Activated CD4-positive, alpha-beta memory T cell treated with anti-CD3 and anti-CD28 coated beads for 36 hours (primary cell): ENCODE measurements at places on chromosomes 11 and 22. TPM values are rescaled to one million over a fixed set of nuclear protein-coding genes. Genes with fewer than 3 reads are reported as not detected.
A peak's percentile ranks its signal among the peaks of the same experiment; 100 is the strongest.

GRCh38 chr11:47378836-47379170 lies 456 bp upstream of the SPI1 start:
- H3K4me1 ChIP-seq = peaks cover 9% of the 10 kb centered on the region
- H3K27ac ChIP-seq = no peak overlapping the region
- H3K36me3 ChIP-seq = no peaks in the 10 kb centered on the region
- DNase-seq = no peak
- H3K27me3 ChIP-seq = no peaks in the 10 kb centered on the region

The C11orf42 gene
- not detected for total RNA-seq

The POU2F3 gene
- not detected for total RNA-seq

DNA sequence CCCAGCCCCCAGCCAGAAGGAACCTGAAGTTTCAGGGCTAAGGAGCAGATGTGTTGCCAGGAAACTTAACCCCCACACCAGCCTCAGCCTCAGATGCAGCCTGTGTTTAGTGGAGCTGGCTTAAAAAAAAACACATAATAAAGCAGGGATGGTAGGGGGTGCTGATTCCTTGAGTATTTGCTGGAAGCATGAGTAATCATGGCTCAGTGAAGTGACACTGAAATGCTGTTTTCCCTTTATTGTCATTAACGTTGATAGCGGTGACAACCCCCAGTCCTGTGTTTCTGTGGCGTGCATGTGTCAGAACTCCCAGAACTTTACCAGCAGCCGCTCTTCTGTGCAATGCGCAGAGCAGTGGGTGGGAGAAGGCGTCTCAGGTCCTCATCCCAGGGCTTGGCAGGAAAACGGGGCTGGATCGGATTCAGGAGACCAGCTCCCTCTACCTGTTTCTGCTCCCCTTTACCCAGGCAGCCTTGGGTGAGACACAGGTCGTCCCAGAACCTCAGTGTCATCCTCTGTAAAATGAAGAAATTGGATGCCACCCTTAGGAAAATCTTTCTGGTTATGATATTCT lies 1282.1 kb downstream of the TBC1D22A start:
- no peaks in the 10 kb centered on the region for H3K4me1 ChIP-seq
- H3K27ac ChIP-seq = no peak overlapping the region
- peaks cover 19% of the 10 kb centered on the region for H3K27me3 ChIP-seq
- no peak overlapping the region for H3K4me3 ChIP-seq
- no peak for DNase-seq
- H3K36me3 ChIP-seq = no peaks in the 10 kb centered on the region

- H3K27me3 ChIP-seq = no peaks in the 10 kb centered on the region
- DNase-seq = peak; percentile 36
- H3K27ac ChIP-seq = no peak overlapping the region
Observed at GRCh38 chr22:39128508-39128907, 24.0 kb downstream of the CBX7 start.

DNA sequence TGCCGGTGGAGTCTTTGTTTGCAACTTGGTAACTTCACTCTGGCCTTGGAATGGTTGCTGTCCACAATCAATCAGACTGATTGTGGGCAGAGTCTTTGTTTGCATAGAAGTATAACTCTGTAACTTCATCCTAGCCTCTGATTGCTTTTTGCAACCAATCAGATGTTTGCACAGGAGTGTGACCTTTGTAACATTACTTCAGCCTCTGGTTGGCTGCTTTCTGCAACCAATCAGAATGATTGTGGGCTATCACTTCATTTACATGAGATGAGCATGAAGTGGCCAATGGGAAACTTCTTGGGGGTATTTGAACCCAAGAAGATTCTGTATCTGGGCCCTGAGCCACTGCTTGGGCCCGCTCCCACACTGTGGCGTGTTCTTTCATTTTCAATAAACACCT lies 79.6 kb upstream of the CLDN5 start:
- H3K36me3 ChIP-seq = no peaks in the 10 kb centered on the region
- peaks cover 45% of the 10 kb centered on the region for H3K4me1 ChIP-seq
- DNase-seq = no peak
- no peaks in the 10 kb centered on the region for H3K27me3 ChIP-seq
- H3K27ac ChIP-seq = no peak overlapping the region

The HOATZ gene
- total RNA-seq = not detected

The DNAJB7 gene
- total RNA-seq = not detected

GRCh38 chr11:6194065-6194581 lies 4.9 kb upstream of the OR52W1 start:
- no peak overlapping the region for H3K4me3 ChIP-seq
- peaks cover 5% of the 10 kb centered on the region for H3K4me1 ChIP-seq
- H3K27me3 ChIP-seq = no peaks in the 10 kb centered on the region
- no peaks in the 10 kb centered on the region for H3K36me3 ChIP-seq
- no peak for DNase-seq
- H3K27ac ChIP-seq = no peak overlapping the region

The ST14 gene
- not detected for total RNA-seq

DNA sequence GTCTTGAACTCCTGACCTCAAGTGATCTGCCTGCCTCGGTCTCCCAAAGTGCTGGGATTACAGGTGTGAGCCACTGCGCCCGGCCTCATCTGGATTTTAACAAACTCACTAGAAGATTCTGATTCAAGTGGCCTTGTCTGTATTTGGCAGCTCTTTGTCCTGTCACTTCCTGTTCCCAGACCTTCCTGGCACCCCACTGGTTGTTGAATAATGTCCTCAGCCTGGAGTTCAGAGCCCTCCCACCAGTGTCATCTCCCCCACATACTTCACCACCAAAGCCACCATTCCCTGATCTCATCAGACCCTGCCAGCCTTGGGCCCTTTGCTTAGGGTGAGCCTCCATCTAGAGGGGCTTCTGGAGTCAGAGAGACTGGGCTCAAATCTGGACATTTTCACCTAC lies 3.3 kb downstream of the PELI3 start:
- no peak overlapping the region for H3K4me3 ChIP-seq
- H3K4me1 ChIP-seq = peaks cover 21% of the 10 kb centered on the region
- H3K27ac ChIP-seq = no peak overlapping the region

The FAM111B gene
- 31.0 TPM for total RNA-seq

- no peak overlapping the region for H3K27ac ChIP-seq
- no peak overlapping the region for H3K4me3 ChIP-seq
- H3K27me3 ChIP-seq = peaks cover 8% of the 10 kb centered on the region
- H3K36me3 ChIP-seq = no peaks in the 10 kb centered on the region
- H3K4me1 ChIP-seq = no peaks in the 10 kb centered on the region
- peak; percentile 55 for DNase-seq
Observed at GRCh38 chr11:69950120-69950519, 128.0 kb upstream of the ANO1 start.

GRCh38 chr11:20729597-20730105 lies 60.3 kb downstream of the NELL1 start:
- no peaks in the 10 kb centered on the region for H3K4me1 ChIP-seq
- no peak overlapping the region for H3K27ac ChIP-seq
- no peaks in the 10 kb centered on the region for H3K36me3 ChIP-seq

GRCh38 chr11:114197799-114198500 lies 98.2 kb upstream of the NNMT start:
- H3K36me3 ChIP-seq = no peaks in the 10 kb centered on the region
- peaks cover 4% of the 10 kb centered on the region for H3K4me1 ChIP-seq
- no peak overlapping the region for H3K27ac ChIP-seq
- no peaks in the 10 kb centered on the region for H3K27me3 ChIP-seq

The APOA4 gene
- total RNA-seq = not detected

GRCh38 chr22:33513388-33514338 lies 406.6 kb downstream of the LARGE1 start:
- no peaks in the 10 kb centered on the region for H3K27me3 ChIP-seq
- H3K4me1 ChIP-seq = no peaks in the 10 kb centered on the region
- H3K27ac ChIP-seq = no peak overlapping the region
- H3K36me3 ChIP-seq = no peaks in the 10 kb centered on the region

- H3K4me3 ChIP-seq = no peak overlapping the region
- no peaks in the 10 kb centered on the region for H3K27me3 ChIP-seq
- no peak overlapping the region for H3K27ac ChIP-seq
- no peak for DNase-seq
- no peaks in the 10 kb centered on the region for H3K36me3 ChIP-seq
Observed at GRCh38 chr11:41713030-41713429, 253.6 kb upstream of the LRRC4C start.

DNA sequence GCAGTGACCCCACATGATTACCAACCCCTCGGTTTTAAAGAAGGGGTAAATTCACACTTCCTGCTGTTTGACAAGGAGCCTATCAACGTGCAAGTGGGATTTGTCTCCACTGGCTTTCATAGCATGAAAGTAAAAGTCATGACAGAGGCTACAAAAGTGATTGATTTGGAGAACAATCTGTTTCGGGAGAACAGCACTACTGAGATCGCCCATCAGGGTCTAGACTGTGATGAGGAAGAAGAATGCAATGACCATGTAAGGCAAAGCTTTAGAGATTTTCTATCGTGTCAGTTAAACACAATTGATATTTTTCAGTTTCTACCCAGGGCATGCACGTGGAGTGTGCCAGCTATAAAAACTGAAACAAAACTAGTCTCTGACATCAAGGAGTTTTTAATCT lies 41.7 kb downstream of the HORMAD2 start:
- no peak overlapping the region for H3K4me3 ChIP-seq
- peak; percentile 21 for DNase-seq
- no peaks in the 10 kb centered on the region for H3K36me3 ChIP-seq
- peak overlapping the region; percentile 11 for H3K27ac ChIP-seq
- peaks cover 19% of the 10 kb centered on the region for H3K4me1 ChIP-seq

- H3K36me3 ChIP-seq = no peaks in the 10 kb centered on the region
- peaks cover 2% of the 10 kb centered on the region for H3K27me3 ChIP-seq
- H3K27ac ChIP-seq = no peak overlapping the region
- no peak overlapping the region for H3K4me3 ChIP-seq
Observed at GRCh38 chr11:11163669-11164333, 189.2 kb downstream of the CSNK2A3 start.

The OR51B5 gene
- not detected for total RNA-seq

The UBQLNL gene
- total RNA-seq = not detected

The TRABD gene
- 88.6 TPM for total RNA-seq

GRCh38 chr11:126519764-126520734 lies 164.6 kb downstream of the ST3GAL4 start:
- H3K36me3 ChIP-seq = no peaks in the 10 kb centered on the region
- H3K4me3 ChIP-seq = no peak overlapping the region
- H3K27ac ChIP-seq = no peak overlapping the region
- H3K4me1 ChIP-seq = no peaks in the 10 kb centered on the region

- no peaks in the 10 kb centered on the region for H3K36me3 ChIP-seq
- DNase-seq = peak; percentile 81
- H3K27ac ChIP-seq = peak overlapping the region; percentile 74
- peak overlapping the region; percentile 67 for H3K4me3 ChIP-seq
- peaks cover 24% of the 10 kb centered on the region for H3K27me3 ChIP-seq
Observed at GRCh38 chr11:134050541-134051383, 18.1 kb upstream of the JAM3 start.

DNA sequence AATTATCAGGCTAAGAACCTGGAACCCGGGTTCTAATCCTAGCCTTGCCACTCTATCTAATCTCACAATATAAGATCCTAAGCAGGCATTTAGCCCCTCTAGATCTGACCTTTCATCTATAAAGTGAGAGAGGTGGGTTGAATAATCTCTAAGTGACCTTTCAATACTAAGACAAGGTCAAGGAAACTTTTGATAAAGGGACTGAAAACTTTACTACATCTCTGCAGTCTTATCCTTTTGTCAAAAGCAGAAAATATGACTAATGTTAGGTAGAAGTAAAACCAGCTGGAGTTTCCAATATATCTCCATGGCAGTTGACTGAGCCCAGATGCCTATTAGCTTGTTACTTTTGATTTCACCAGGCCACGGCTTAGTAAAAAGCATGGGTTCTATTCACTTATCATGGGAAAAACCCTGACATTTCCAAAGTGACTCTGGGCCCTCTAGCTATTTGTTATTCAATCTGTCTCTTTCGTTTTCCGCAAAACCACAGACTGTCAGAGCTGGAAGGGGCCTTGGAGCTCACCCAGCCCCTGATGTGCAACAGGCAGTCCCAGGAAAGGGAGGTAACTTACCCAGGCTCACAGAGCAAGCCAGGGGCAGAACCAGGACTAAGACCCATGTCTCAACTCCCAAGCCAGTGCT lies 75.8 kb downstream of the RAB30 start:
- peaks cover 53% of the 10 kb centered on the region for H3K4me1 ChIP-seq
- no peak overlapping the region for H3K4me3 ChIP-seq
- peaks cover 18% of the 10 kb centered on the region for H3K36me3 ChIP-seq
- H3K27me3 ChIP-seq = no peaks in the 10 kb centered on the region
- H3K27ac ChIP-seq = peak overlapping the region; percentile 70
- peak; percentile 55 for DNase-seq

DNA sequence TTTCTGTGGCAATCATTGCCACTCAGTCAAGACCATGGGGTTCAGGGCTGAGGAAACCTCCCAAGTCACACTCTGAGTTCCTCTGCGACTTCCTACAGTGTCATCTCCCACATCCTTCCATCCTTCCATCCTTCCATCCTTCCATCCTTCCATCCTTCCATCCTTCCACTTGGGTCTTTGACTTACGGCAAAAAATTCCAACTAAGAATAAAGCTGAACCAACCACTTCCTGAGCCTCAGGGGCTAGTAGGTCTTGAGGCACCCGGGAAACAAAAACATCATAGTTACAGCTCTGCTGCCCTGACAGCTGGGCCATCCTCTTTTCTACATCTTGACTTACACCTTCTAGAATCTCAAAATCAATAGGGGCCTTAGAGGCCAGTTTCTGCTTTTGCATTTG lies 32.1 kb downstream of the EHF start:
- H3K4me1 ChIP-seq = peaks cover 48% of the 10 kb centered on the region
- H3K4me3 ChIP-seq = no peak overlapping the region
- peaks cover 38% of the 10 kb centered on the region for H3K27me3 ChIP-seq
- H3K27ac ChIP-seq = no peak overlapping the region
- no peaks in the 10 kb centered on the region for H3K36me3 ChIP-seq
- DNase-seq = no peak

The MISFA gene
- total RNA-seq = 2.2 TPM

- H3K36me3 ChIP-seq = peaks cover 2% of the 10 kb centered on the region
- peak overlapping the region; percentile 58 for H3K27ac ChIP-seq
- peaks cover 62% of the 10 kb centered on the region for H3K4me1 ChIP-seq
- peak overlapping the region; percentile 93 for H3K4me3 ChIP-seq
- DNase-seq = no peak
Observed at GRCh38 chr22:20319041-20319744, 667 bp downstream of the DGCR6L start.

The TANGO2 gene
- total RNA-seq = 20.7 TPM

DNA sequence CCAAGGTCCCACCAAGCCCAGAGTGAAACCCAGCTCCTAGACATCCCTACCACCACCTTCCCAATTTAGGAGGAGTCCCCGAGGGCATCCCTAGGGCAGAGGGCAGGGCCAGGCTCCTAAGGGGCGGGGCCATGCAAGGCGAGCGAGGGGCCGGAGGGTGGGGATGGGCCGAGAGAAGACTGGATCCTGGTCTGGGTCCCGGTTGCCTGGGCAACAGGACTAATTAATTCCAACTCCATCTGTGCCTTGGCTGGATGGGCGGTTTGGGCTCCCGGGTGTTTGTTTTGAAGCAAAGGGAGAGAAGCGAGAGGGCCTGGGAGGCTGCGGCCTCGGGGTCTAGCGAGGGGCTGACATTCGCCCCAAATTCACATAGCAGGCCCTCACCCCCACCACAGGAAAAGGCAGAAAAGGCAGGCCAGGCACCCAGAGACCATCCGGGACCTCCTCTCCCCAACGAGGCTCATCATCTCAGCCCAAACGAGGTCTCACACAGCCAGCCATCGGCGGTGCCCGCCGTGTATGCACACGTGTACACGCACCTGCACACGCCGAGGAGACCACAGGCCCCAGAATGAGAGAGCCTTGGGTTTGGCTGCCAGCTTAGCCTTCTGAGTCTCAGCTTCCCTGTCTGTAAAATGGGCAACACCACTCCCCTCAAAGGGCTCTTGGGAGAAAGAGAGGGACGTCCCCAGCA lies 23.9 kb downstream of the ELFN2 start:
- no peaks in the 10 kb centered on the region for H3K4me1 ChIP-seq
- DNase-seq = no peak
- H3K27ac ChIP-seq = no peak overlapping the region
- no peaks in the 10 kb centered on the region for H3K27me3 ChIP-seq

The RCOR2 gene
- total RNA-seq = 0.27 TPM

GRCh38 chr22:38792833-38793232 lies 1.1 kb downstream of the DNAL4 start:
- peaks cover 6% of the 10 kb centered on the region for H3K4me1 ChIP-seq
- peak overlapping the region; percentile 61 for H3K27ac ChIP-seq
- H3K27me3 ChIP-seq = peaks cover 13% of the 10 kb centered on the region
- DNase-seq = peak; percentile 45
- peak overlapping the region; percentile 79 for H3K4me3 ChIP-seq
